ENCODE measurements at places on chromosomes 7 and 10.

DNA sequence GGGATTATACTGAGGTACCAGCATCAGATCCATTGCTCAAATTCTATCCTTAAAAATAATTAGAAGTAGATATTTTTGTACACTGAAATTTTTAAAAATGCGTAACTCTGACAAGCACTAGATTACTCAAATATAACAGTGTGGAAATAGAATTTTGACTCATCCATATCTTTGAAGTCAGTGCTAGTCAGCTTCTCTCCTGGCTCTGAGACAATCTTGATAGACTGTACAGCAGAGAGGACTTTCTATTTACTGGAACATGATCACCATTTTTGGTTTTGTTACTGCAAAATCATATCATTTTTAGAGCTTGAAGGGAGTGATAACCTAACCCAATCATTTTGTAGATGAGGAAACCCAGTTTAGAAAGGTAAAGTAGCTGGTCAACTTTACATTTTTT lies 195.0 kb downstream of the MTERF1 start:
- no peak for DNase-seq

- no peak for DNase-seq
Measured at GRCh38 chr10:13062803-13063202, 37.2 kb upstream of the OPTN start.

GRCh38 chr10:8921568-8921967 lies 867.1 kb downstream of the GATA3 start:
- no peak for DNase-seq

DNA sequence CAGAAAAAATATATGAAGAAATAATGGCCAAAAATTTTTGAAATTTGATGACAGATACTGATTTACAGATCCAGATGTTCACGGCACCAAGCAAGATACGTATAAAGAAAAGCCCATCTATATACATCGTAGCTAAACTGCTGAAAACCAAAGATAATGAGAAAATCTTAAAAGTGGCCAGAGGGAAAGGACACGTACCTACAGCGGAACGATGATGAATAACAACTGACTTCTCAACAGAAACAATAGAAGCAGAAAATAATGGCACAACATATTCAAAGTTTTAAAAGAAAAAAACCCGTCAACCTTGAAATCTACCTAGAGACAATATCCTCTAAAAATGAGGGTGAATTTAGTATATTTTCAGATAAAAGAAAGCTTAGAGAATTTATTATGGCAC lies 31.9 kb downstream of the IL2RA start:
- DNase-seq: no peak

DNA sequence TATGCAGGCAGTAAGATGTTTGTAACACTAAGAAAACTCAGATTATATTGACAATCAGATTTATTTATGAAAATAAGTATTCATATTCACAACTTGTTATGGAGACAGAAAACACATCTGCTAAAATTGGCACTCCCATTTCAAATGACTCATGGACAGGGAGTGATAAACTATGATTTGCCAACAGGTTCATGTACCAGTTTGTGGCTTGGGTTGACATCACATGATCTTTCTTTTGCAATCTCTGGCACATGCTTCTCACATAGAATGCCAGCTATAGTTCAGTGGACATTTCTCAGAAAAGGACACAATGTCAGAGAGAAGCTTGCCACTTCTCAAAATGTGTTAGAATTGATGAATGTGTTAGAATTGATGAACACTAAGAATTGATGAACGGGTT lies 663.2 kb upstream of the ANKRD30A start:
- no peak for DNase-seq

DNA sequence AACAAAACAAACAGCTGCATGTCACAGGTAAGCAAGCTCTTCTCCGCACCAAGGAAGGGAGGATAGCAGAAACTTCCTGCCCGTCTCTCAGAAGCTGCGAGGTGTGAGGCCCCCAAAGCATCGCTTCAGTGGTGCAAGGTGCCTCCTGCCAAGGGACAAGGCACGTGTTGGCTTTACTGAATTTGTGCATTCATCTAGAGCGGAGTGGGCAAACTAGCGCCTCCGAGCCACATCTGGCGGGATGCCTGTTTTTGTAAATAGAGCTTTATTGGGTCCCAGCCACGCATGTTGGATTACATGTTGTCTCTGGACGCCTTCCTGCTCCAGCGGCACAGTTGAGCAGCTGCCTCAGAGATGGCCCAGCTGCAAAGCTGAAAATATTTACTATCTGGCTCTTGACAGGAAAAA lies 27.7 kb downstream of the PHYH start:
- peak; percentile 82 for DNase-seq

DNA sequence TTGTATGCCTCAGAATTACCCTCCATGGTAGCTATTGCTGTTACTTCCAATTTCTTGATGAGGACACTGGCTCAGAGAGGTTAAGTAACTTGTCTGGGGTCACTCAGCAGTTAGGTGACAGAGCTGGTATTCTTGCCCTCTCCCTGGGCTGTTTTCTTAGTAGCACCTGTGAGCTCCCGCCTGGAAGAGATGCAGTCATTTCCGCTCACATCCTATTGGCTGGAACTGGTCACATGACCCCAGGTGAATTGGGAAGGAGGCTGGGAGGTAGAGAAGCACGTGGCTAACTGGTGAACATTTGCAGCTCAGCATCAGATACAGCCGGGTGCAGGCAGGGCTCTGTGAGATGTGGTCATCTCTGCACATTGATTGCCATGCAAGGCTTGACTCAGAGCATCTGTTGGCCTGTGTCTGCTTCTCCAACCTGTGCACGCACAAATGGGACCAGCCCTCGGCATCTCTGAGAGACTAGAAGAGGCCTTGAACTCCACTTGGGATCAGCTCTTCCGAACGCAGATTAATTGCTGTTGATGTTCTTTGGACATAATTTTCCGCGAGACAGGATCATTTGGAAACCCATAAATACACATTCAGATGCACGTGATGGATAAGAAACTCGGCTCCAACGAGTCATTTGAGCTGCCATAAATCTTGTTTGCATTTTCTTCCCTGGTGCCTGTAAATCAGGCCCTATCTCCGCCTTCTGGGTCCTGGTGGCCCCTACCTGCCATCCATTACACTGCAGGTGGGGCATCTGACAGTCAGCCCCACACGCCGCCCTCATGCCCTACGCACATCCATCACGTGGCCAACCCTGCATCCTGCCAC lies 42.8 kb downstream of the MYL10 start:
- DNase-seq: no peak

GRCh38 chr7:112881-113280 lies 79.5 kb upstream of the FAM20C start:
- no peak for DNase-seq
